Ovary (tissue), 10 donors: ENCODE measurements at places on chromosomes 13 and 19.

GRCh38 chr13:20636079-20636478, 67.4 kb upstream of the IL17D start:
- no peaks in the 10 kb centered on the region for H3K4me1 ChIP-seq
- H3K27ac ChIP-seq = no peak overlapping the region
- no peaks in the 10 kb centered on the region for H3K36me3 ChIP-seq
- no peak for DNase-seq
- H3K4me3 ChIP-seq = no peak overlapping the region

GRCh38 chr19:709965-710571, 1.3 kb downstream of the PALM start:
- H3K4me1 ChIP-seq = peaks cover 3% of the 10 kb centered on the region
- H3K27ac ChIP-seq = peak overlapping the region; percentile 93
- H3K27me3 ChIP-seq = no peaks in the 10 kb centered on the region
- peak overlapping the region; percentile 80 for H3K4me3 ChIP-seq

DNA sequence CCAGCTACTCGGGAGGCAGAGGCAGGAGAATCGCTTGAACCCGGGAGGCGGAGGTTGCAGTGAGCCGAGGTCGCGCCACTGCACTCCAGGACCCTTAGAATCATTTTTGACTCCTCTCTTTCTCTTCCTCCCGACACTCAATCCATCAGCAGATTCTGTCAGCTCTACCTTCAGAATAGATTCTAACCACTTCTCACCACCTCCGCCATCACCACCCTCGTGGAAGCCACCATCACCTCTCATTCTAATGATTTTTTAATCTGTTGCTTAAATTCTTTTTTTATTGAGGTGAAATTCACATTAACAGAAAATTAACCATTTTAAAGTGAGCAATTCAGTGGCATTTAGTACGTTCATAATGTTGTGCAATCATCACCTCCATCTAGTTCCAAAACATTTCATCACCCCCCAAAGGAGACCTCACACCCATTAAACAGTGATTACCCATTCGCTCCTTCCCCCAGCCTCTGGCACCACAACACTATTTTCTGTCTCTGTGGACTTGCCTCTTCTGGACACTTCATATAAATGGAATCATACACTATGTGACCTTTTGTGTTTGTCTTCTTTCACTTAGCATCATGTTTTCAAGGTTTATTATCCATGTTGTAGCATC, 5.0 kb upstream of the CCDC61 start:
- no peak overlapping the region for H3K4me3 ChIP-seq
- H3K27me3 ChIP-seq = no peaks in the 10 kb centered on the region
- H3K36me3 ChIP-seq = no peaks in the 10 kb centered on the region
- H3K27ac ChIP-seq = no peak overlapping the region

GRCh38 chr13:28475916-28476725, 18.8 kb downstream of the FLT1 start:
- H3K27ac ChIP-seq = no peak overlapping the region
- no peak overlapping the region for H3K4me3 ChIP-seq
- no peaks in the 10 kb centered on the region for H3K4me1 ChIP-seq
- no peaks in the 10 kb centered on the region for H3K27me3 ChIP-seq
- H3K36me3 ChIP-seq = no peaks in the 10 kb centered on the region

DNA sequence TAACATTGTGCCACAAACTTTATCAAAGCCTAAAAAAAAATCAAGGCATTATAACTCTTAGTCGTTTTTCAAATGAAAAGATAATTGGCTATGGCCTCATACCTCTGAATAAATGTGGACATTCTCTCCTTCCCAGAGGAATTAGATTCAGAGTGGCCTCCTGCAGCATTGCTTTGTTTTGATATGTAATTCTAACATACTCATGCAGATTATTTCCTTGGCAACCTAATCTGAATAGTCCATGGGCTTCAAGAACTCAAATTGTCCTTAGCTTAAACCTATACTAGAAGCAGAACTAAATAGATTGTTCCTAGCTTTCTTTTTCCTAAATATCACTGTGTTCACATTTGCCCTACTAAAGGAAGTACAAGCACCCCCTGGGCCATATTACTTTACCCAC, 1146.9 kb downstream of the OLFM4 start:
- H3K4me1 ChIP-seq = no peaks in the 10 kb centered on the region
- DNase-seq = no peak
- no peak overlapping the region for H3K4me3 ChIP-seq
- no peaks in the 10 kb centered on the region for H3K36me3 ChIP-seq
- no peaks in the 10 kb centered on the region for H3K27me3 ChIP-seq
